Heart left ventricle (tissue), 16 donors: ENCODE measurements at places on chromosomes 1 and 21. TPM values are rescaled to one million over a fixed set of nuclear protein-coding genes. Genes with fewer than 3 reads are reported as not detected.

Gene ITGB2
- 6.1 TPM for polyA plus RNA-seq

- DNase-seq: no peak
- no peak overlapping the region for H3K4me3 ChIP-seq
- peaks cover 69% of the 10 kb centered on the region for H3K36me3 ChIP-seq
- no peak overlapping the region for H3K27ac ChIP-seq
- no peaks in the 10 kb centered on the region for H3K4me1 ChIP-seq
Measured at GRCh38 chr1:3642919-3643675, 6.8 kb downstream of the WRAP73 start.

Gene OVAAL
- polyA plus RNA-seq: 13.8 TPM

Gene SPAG17
- polyA plus RNA-seq: not detected

- no peak for DNase-seq
- H3K27me3 ChIP-seq: no peaks in the 10 kb centered on the region
- no peak overlapping the region for H3K4me3 ChIP-seq
- no peak overlapping the region for H3K27ac ChIP-seq
- H3K36me3 ChIP-seq: no peaks in the 10 kb centered on the region
- no peaks in the 10 kb centered on the region for H3K4me1 ChIP-seq
Measured at GRCh38 chr21:25127811-25128210, 479.5 kb downstream of the MRPL39 start.

GRCh38 chr1:50417946-50418599, 5.2 kb downstream of the DMRTA2 start:
- H3K4me3 ChIP-seq: no peak overlapping the region
- no peaks in the 10 kb centered on the region for H3K36me3 ChIP-seq
- peaks cover 87% of the 10 kb centered on the region for H3K27me3 ChIP-seq
- H3K4me1 ChIP-seq: peaks cover 41% of the 10 kb centered on the region

Gene DENND2D
- polyA plus RNA-seq: 0.99 TPM

- no peak overlapping the region for H3K4me3 ChIP-seq
- H3K4me1 ChIP-seq: peaks cover 7% of the 10 kb centered on the region
- no peak overlapping the region for H3K27ac ChIP-seq
- H3K36me3 ChIP-seq: no peaks in the 10 kb centered on the region
- DNase-seq: no peak
- no peaks in the 10 kb centered on the region for H3K27me3 ChIP-seq
Measured at GRCh38 chr1:109863667-109864046, 47.0 kb upstream of the CSF1 start.

DNA sequence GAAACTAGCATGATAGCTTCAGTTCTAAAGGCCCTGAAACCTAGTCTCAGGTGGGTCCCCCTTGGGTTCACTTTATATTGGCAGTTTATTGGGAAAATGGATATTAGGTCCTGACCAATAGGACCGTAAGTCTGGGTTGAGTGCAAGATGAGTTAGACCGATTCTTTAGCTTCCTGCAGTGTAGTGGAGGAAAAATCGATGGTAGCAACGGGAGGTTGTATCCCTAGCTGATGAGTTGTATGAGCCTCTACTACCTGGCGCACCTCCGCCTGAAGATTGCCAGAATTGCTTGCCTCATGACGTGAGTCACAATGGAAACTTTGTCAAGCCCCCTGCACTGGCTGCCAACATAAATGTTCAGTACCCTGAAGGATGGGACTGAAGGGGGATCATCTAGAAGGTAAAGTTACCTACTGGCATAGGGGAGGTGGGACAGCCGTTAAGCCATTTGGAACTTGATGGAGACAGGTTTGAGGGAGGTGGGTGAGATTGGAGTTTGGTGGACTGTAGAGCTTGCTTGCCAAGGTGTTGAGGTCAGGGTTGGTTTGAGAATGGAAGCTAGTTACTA, 3.9 kb downstream of the RCC1 start:
- H3K27ac ChIP-seq: no peak overlapping the region
- no peak overlapping the region for H3K4me3 ChIP-seq
- peaks cover 62% of the 10 kb centered on the region for H3K36me3 ChIP-seq

DNA sequence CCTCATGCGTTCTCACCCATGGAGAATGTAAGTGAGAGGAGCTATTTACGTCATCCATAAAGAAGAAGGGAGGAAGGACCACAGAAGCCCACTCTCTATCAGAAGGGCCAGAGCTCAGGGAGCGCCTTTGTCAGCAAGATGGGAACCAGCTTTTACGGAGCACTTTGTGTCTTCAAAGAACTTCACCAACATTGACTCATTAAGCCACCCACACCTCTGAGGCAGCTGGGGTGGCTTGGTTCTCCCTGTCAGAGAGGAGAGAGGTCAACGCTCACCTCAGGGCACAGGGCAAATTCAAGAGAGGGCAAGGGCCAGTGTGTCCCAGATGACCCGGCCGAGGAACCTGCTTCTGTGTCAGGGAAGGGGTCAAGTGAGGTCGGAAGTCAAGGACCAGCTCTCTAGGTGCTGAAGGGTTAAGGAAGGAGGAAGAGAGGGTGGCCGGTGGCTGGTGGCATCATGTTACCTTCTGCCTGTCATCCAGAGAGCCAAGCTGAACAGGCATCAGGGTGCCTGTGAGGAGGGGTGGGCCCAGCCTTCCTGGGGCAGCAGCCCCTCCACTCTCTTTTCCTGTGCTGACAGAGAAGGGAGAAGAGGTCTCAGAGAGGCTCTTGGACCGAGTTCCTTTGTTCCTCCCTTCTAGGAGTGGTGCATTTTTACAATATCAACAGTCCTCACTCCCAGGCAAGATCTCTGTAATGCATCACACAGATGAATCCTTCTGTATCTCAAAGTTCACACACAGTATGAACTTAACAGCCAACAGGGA, 109.0 kb downstream of the ETS2 start:
- H3K27ac ChIP-seq: no peak overlapping the region
- H3K27me3 ChIP-seq: no peaks in the 10 kb centered on the region
- no peak for DNase-seq
- no peak overlapping the region for H3K4me3 ChIP-seq

Gene AMY1B
- polyA plus RNA-seq: not detected

DNA sequence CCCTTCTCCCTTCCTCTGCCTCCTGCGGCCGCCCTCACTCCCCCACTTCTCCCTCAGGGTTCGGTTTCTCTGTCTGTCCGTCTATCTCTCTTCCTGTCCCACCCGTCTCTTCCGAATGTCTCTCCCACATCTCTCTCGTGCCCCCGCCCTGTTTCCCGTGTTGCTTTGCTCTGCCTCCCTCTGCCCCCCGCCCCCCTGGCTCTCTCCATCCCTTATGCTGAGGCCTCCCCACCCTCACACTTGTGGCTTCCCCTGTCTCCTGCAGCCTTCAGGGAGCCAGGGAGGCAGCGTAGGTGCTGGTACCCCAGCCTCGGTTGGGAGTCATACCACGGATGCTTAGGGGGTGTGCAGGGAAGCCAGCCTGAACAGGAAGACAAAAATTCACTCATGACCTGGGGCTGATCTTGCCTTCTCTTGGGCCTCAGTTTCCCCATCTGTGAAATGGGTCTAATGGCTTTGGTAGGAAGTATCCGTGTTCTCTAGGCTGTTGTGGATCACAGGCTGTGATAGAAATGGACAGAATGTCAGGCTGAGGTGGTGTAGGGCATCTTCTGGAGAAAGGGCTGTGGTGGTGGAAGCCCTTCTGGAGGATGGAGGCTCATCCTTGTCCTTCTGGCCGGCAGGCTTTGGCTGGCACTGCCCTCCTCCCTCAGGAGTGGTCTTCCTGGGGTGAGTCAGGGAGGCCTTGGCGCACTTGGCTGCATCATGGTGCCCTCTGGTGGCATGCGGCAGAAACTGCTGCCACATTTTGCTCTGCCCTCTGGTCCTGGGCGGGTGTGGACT, 55.5 kb downstream of the FOXO6 start:
- H3K4me3 ChIP-seq: no peak overlapping the region
- peaks cover 18% of the 10 kb centered on the region for H3K4me1 ChIP-seq
- peak; percentile 68 for DNase-seq
- no peaks in the 10 kb centered on the region for H3K36me3 ChIP-seq
- no peaks in the 10 kb centered on the region for H3K27me3 ChIP-seq

DNA sequence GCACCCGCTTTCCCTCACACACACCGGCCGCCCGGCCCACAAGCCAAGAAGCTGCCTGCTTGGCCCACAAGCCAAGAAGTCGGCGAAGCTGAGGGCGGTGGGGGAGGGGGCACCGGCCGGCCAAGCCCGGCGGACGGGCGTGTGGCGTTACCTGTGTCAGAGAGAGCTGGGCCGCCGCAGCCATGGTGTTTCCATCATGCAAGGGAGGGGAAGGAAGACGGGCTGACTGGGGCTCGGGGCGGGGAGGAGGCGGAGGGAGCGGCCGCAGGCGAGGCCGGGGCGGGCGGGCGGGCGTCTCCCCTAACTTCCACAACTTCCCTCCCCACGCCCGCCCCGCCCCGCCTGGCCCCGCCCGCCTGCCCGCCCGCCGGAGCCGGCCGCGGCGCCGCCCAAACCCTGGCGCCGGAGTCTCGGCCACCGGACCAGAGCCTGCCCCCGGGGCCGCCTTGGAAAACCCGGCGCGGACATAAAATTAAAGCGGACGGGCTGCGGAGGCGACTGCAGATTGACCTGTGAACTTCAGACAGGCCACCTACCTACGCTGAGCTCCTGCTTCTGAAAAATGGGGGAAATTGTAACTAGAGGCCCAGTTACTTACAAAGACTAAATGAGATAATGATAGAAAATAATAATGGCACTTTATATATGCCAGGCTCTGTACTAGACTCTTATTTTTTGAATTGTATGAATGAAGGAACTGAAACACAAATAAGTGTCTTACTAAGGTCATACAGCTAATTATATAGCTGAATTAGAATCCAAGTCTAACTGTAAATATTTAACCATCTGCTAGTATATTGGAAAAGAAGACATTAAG, at the start of gene EPS15:
Gene EPS15 (minus strand): TSS at position 219 of the 817 bp plus-strand sequence. CDS start 35 bp downstream, at position 184.
- peak within 1 kb of the TSS; percentile 94 for H3K27ac ChIP-seq
- H3K4me3 ChIP-seq: peak within 1 kb of the TSS; percentile 83
- DNase-seq: peak; percentile 93
- peaks cover 41% of the 10 kb centered on the region for H3K4me1 ChIP-seq
- H3K27me3 ChIP-seq: no peaks in the 10 kb centered on the region
